ENCODE measurements at places on chromosomes 3 and 15.

DNA sequence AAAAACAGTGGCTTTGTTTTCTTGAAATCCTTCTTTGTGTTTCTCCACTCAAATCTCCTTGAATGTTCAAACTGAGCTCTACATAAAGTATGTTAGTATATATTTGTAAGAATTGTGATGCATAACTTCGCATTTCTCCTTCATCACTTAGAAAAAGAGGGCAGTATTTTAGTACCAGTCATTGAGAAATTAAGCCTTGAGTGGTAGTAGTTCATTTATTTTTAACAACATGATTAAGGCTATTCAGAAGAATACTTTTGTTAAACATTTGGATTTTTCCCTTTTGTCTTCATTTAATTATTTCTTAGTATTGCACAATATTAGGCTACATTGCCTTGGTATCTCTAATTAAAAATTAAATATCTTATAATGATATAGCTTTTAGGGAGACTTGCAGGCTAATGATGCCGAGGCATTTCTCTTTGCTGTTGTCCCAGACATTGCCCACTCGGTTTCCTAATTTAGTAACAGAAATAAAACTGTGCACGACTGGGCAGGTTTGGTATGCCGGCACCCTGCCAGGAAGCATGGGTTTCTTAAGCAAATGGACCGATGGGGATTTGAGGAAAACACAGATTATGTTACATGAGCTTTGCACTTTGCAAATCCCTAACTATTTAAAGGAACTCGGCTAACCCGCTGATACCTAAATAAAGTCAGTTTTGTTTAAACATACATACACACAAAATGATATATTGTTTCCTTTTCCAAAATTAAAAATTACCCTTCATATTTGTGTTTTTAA, 54.7 kb downstream of the LRRC28 start:
- no peak for DNase-seq

- DNase-seq, result no peak
Measured at GRCh38 chr3:152658977-152659720, 175.8 kb upstream of the P2RY1 start.

DNA sequence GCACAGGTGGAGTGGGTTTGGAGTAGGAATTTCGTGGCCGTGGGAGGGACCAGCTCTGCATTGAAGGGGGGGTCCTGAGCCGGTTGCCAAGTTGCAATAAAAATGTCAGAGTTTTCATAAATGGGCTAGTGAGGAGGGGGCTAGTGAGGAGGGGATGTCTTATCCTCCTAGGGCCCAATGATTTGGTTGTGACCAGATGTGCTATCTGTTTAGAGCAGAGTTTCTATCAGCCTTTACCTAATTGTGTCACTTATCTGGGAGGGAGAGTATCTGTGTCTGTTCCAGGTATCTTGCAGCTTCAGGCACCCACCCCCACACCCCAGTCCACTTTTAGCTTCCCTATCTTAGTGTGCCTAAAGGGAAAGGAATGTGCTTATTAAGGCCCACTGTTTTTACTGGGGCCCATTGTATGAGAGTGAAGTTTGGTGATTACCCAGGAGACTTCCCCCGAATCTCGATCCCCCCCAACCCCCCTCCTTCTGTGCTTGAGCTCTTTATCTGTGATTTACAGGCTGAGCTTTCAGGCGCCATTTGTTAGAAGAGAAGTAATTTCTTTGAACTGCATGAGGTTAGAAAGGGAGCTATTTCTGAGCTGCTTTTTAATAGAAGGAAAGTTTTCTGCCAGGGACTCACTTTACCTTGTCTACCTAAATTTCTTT, 42.6 kb downstream of the PPCDC start:
- DNase-seq, result no peak

DNA sequence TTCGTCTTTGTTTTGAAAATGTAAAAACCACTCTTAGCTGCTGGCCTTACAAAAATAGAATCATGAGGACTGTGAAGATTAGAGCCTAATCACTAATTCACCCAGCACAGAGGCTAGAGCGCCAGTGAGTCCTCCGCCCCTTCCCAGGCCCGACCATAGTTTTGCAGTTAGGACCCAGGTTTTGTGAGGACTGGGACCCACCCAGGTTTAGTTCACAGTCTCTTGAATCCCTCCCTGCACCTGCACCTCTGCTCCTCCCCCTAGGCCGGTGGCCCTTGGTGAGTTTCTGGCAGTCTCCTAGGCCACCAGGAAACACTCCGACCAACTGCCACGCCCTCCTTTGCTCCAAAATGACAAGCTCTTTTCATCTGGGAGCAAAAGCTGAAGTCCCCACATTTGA, 136.0 kb upstream of the CCDC54 start:
- no peak for DNase-seq

DNA sequence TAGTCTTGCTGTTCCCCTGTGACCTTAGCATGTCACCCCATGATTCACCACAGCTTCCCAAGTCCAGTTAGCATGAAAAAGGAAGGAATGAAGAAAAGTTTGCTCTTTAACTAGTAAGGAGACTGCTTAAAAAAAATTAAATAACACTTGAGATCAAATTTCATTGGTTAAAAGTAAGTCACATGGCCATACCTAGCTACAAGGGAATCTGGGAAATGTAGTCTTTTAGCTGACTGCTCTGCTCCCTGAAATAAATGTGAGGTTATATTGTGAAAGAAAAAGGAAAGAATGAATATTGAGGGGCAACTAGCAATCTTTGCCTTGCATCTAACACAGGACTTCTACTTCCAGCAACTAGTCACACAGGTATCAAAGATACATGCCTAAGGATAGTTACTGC, 84.7 kb upstream of the LRRN1 start:
- DNase-seq, result no peak

- DNase-seq, result no peak
Measured at GRCh38 chr3:144652573-144652972, 681.0 kb downstream of the DIPK2A start.

- no peak for DNase-seq
Measured at GRCh38 chr3:190183121-190183520, 62.4 kb upstream of the P3H2 start.

DNA sequence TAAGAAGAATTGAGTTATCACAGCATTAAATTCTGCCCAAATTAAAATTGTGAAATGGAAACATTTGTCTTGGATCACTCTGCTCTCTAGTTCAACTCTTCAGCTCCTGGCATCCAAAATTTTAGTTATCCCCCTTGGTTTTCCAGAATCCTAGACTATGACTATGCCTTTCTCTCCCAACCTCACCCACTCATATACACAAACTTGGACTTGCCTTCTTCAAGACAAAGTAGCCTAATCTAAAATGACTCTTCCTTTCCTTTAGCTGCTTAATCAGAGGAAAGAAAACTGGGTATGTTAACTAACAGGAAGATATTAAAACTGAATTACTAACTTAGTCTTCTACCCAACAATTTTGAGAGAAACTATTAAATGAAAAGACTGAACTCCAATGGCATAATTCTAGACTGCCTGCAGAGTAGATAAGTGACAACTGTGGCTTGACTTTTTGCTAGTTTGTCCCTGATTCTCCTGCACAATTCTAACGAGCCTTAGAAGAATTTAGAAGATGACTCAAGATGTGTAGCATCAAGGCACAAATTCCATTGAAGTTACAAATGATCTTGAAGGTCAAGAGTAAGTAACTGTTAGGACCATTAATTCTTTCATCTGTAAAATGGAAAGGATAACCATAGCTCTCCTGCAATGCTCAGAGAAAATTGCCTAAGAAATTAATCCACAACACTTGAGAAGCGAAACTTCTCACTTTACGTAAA, 5.2 kb upstream of the GOLIM4 start:
- no peak for DNase-seq

- DNase-seq, result no peak
Measured at GRCh38 chr15:36881516-36881915, 218.8 kb downstream of the MEIS2 start.

- no peak for DNase-seq
Measured at GRCh38 chr15:85430406-85431204, 50.2 kb downstream of the AKAP13 start.

DNA sequence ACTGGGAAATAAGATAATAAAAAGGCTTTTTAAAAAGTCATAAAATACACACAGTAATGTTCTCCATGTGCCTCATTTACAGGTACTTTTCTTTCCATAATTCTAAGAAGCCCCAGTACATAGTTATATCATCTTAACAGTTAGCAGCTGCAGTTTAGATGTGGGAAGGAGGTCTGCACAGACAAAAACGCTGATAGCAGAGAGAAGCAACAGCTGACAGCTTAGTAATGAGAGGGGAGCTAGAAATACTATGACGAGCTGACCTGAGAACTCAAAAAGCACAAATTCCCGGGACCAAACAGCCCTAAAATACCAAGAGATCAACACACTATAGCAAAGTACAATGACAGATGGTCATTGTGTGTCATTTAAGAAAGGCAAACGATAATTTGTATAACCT, 36.7 kb upstream of the ARHGEF3 start:
- no peak for DNase-seq

GRCh38 chr3:17329927-17330326, 412.5 kb downstream of the TBC1D5 start:
- no peak for DNase-seq

- DNase-seq, result no peak
Measured at GRCh38 chr3:174541708-174542315, 317.3 kb upstream of the NAALADL2 start.

- DNase-seq, result no peak
Measured at GRCh38 chr3:87437765-87438164, 161.4 kb upstream of the POU1F1 start.

GRCh38 chr3:66554178-66554577, 53.4 kb upstream of the LRIG1 start:
- no peak for DNase-seq

- no peak for DNase-seq
Measured at GRCh38 chr15:68435966-68436365, 4.0 kb upstream of the ITGA11 start.

DNA sequence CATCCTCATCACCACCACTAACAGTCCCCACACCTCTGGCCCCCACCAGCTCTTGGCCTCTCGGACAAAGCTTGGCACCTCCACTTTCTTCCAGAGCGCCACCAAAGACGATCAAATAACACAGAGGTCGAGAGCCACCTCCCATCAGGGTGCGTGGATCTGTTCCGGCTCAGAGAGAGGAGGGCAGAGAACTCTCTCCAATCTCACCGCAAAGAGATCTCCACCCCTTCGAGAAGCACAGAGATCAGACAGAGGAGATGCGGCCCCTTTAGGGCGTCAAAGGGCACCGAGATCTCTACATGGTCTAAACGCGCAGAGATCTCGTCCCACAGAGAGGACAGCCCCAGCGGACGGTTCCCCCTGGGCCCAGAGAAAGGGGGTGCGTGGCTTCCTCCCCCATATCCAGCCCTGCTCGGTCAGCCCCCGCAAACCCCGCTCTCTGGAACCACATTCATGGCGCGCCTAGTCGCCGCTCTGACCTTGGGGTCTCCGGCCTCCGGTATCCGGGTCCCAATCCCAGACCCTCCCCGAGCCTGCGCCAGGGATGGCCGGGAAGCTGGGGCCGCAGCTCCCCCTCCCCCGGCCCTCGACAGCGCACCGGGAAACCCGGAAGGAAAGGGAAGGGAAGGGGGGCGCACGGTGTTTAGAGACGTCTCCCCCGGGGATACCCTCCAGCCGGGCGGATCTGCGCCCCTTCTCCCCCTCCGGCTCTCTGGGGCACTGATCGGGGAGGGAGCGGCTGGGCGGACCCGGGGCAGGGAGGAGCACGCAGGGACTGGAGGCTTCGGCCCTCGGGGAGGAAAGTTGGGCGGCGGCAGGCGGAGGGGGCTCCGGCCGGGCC, 608 bp downstream of the SCN5A start:
- no peak for DNase-seq

DNA sequence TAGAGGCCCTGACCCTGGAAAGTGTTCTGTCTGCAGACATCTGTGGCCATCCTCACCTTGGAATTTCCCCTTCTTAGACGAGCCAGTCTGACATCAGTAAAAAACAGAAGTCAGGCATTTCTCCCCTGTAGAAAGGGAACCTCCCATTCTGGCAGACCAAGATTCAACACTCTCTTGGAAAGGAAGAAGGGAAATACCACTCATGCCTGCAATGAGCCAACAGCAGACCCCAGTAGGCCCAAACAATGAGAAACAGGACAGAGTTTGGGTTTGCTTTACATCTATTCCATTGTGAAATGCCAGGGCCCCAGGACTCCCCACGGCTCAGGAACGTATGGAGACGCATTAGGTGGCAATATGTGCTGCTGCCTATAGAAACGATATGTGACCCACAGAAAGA, 264.0 kb upstream of the NSMCE3 start:
- DNase-seq, result no peak

DNA sequence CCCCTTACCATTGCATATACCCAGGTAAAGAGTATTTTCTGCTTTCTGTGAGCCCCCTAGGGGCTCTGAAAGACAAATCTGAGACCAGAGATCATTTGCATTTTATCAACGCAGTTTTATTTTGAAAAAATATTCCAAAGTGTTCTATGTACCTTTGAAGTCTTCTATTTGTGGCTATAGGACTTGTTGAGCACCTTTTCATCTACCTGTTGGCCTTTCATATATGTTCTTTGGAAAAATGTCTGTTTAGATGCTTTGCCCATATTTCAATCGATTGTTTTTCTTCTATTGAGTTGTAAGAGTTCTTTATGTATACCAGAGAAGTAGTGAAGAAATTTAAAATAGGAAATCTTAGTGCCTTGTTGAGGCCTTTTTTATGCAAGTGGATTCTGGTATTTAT, 94.0 kb downstream of the LRRC28 start:
- no peak for DNase-seq

DNA sequence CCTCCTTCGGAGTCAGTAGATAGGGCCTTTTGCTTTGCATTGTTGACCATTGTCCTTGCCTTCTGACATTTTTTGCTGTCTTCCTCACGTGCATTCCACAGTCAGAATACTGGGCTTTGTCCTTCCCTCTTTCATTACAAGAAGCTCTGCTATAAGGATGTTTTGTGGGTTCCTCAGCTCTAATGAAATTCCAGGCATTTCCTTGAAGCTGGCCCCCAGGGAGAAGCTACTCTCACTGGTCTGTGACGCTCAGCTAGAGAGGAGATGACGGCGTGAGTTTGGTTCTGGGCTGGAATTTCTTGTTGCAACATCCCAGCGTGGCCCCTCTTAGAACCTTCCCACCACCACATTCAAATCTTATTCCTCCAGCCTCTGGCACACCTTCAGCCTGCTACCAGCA, 210.2 kb downstream of the TJP1 start:
- no peak for DNase-seq

DNA sequence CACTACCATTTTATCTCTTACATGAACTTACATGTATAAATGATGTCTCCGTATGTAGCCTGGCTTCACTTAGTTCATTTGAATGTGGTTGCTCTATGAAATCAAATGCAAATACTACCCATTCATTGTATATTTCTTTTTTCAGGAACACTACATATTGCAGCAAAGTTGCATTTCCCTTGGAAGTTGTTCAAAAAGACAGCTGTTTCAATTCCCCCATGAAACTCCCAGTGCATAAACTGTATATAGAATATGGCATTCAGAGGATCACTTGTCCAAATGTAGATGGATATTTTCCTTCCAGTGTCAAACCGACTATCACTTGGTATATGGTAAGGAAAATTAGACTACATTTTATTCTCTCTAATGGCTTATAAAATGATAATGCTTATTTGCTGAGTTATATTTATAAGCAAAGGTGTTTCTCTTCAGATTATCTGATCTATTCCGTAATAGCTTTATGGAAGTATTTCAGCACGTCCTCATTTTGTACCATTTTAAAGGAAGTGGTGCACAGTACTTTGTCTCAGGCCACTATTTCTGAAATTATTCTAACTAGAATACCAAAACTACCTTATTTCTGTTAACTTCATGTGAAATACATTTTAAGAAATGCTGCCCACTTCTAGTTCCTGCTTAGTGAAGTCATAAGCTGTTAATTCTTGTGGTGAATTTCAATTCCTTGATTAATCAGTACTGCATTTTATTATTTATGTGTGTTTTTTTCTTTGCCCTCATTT, 95.1 kb downstream of the IL1RAP start:
- DNase-seq, result no peak
